M059J (cell line): ENCODE measurements at places on chromosomes 12 and 14. TPM values are rescaled to one million over a fixed set of nuclear protein-coding genes. Genes with fewer than 3 reads are reported as not detected.

DNA sequence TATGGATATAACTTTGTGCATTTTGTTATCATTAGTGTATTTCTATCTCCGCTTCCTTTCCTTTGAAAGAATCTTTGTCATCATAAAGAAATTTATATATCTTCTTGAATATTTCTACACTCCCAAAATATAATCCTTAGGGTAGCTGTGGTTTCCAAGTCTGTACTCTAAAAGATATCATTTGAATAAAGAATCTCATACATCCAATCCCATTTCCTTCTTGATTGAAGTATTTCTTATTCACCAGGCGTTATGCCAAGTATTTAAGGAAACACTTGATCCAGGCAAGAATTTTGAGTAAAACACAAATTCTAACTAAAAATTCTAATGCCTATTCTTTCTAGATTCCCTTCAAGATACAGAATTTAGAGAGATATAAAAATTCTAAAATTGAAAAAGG lies 821.8 kb downstream of the GALC start:
- no peak for DNase-seq

DNA sequence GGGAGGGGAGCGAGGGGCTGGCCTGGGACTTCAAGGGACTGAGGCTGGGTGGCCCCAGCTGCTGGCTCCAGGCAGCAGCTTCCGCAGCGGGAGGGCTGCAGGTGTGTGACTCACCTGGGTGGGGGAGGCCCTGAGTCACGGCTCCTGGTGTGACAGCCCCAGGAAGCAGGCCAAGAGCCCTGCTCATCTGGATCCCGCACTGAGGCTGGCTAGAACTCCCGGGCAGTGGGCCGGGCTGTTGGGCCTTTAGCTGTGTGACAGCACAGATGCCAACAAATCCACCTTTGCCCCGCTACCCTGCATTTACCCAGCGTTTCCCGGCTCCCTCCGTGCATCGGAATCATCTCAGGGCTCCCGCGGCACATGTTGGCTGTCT lies 180.0 kb upstream of the PRMT8 start:
- peak; percentile 74 for DNase-seq

Gene PAPOLA
- 56.7 and 62.4 TPM in 2 replicates for total RNA-seq

- DNase-seq = peak; percentile 49
Observed at GRCh38 chr14:47715330-47715729, 39.9 kb upstream of the MDGA2 start.

GRCh38 chr14:39580696-39581095 lies 148.5 kb upstream of the FBXO33 start:
- no peak for DNase-seq

- DNase-seq = no peak
Observed at GRCh38 chr12:29930503-29930902, 146.8 kb upstream of the TMTC1 start.

Gene DCP1B
- 12.6 and 12.9 TPM in 2 replicates for total RNA-seq

Gene TRAF3
- 12.5 and 16.1 TPM in 2 replicates for total RNA-seq
